ENCODE measurements at places on chromosomes 5 and 9.

DNA sequence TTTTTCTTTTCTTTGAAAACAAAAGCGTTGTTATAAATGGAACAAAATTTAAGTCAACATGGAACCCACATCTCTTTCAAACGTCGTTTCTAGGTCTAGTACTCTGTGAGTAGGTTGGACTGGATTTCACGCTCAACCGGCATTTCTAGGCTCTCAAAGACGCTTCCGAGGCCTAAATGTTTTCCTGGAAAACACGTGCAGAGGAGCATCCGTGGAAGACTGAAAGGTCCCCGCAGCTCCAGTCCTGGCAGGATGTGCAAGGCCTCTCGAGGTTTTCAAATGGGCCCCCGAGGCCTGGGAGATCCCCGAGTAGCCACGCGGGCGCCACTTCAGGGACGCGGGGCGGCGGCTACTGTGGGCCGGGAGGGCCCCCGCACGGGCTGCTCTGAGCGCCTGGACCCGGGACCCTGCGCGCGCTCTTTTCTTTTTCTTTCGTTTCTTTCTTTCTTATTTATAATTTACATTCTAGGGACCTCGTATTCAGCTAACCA lies 4.2 kb upstream of the IRX2 start:
- DNase-seq = no peak

DNA sequence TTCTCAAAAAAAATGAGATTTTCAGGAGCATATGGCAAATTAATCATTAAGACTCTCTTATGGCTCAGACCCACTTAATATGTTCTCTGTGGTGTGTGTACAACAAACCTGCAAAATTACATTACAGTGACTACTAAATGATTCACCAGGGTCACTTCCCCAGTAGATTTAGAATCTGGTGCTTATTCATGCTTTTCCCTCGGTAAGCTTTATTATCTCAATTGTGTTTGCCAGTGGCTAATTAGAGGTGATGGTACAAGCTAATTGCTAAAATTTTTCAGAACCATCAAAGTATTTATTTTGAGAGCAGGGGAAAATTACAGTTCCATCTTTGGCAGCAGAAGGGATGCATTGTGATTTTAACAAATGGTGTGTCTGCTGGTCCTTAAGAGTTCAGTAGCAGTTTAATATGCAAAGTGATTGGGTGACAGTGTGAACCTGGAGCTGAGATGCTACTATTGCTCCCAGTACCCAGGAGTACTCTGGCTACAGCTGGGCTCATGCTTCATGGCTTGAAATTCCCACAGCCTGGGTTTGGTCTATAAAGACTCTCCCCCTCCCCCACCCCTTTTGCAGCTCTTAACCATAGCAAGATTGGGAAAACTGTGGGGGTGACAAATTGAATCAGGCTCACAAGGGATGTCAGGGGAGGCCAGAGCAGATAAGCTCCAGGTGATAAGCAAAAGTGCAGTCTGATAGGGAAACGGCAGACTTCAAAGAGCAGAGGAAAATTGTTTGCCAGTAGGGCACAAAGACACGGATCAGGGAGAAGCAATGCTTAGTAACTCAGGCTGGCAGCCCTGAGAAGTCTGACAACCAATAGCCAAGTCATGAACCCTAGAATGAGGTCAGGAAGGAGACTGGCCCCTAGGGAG lies 92.8 kb upstream of the RAD23B start:
- peak; percentile 55 for DNase-seq

GRCh38 chr5:76696251-76696650 lies 19.7 kb upstream of the F2R start:
- no peak for DNase-seq

DNA sequence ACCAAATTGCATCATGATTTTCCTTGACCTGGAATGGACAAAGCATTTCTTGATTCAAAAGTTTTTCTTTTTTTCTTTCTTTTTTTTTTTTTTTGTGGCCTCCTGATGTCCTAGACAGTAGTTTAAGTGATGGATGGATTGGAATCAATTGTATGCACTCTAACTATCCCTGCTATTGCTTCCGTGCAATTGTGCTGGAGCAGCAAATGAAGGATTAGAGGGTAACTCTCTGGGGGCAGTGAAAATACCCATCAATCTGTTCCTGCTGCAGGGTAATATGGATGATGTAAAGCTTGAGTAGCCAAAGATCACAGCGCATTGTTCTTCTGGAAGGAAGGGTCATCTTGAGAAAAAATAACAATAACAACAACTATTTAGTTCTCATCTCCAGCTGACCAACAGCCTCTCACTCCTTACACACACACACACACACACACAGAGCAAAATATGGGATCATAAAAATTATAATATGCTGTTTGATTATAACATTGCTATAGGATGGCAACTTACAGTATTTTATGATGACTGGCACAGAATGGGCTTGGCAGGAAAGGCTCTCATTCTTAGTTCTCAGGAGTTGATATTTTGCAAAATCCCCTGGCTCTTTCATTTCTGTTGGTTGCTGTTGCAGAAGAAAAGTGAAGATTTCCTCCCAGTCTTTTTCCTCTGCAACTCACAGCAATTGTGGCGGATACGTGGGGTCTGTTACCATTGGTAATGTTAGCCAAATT lies 160.9 kb upstream of the DMAC1 start:
- DNase-seq = peak; percentile 57

- no peak for DNase-seq
These were observed 1242.0 kb upstream of the ACO1 start for GRCh38 chr9:31142456-31142855.

DNA sequence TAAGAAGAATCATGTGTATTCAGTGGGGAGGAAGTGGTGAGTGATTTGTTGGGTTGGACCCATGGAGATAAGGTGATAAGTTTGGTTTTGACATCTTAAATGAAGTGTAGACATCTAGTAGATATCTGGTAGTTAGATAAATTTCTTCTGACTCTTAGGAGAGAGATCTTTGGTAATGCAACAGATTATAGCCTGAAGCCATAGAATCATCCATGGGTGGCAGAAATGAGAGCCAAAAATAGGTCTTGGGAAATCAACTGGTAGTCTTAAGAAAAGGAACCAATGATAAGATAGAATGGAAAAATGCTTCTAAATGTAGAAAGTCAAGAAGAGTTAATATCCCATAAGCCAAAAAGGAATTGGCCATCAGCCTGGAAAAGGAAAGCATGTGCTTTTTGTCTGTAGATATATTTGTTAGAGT lies 532.7 kb upstream of the GRAMD2B start:
- DNase-seq = no peak

GRCh38 chr5:98588215-98588614 lies 185.2 kb upstream of the RGMB start:
- no peak for DNase-seq

GRCh38 chr9:115135821-115136778 lies 18.1 kb upstream of the TNC start:
- DNase-seq = no peak

GRCh38 chr9:76704593-76705204 lies 59.5 kb upstream of the PCA3 start:
- peak; percentile 84 for DNase-seq

- no peak for DNase-seq
These were observed 2.4 kb downstream of the CAMK4 start for GRCh38 chr5:111226556-111226955.

DNA sequence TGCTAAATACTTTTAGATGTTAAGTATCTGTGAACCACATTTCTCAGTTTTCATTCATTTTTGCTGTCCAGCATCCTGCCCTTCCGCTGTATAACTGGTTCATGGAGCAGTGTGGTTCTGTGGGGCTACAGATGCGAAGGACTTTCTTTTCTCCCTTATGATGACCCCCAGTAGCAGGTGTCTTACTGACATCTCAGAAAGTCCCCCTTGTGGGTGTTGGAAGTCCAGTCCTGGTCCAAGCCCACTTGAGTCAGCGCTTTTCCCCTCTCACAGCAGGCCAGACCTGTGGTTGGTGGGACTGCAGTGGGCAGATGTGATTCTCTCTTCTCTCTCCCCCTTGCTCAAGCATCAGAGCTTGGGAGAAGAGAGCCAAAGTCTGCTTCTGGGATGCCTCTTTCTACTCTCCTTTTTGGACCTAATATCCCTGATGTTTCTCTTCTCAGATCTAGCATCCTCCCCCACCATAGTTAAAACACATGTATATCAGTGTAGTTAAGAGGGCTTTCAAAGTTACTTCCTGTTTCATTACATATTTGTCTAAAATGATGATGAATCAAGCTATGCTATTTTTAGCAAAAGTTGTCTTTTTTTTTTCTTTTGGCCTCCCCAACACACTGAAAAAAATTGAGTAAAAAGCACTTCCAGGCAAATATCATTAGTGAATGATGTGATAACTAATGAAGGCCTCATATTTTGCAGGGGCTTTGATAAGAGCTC lies 119.5 kb upstream of the ZNF618 start:
- no peak for DNase-seq
